ENCODE measurements at places on chromosomes 2 and 18.
A peak's percentile ranks its signal among the peaks of the same experiment; 100 is the strongest.

GRCh38 chr18:63147973-63148372 lies 171.6 kb downstream of the BCL2 start:
- DNase-seq = no peak

GRCh38 chr2:231177156-231178025 lies 21.0 kb upstream of the ARMC9 start:
- DNase-seq = no peak

GRCh38 chr2:127479866-127480743 lies 46.2 kb downstream of the IWS1 start:
- DNase-seq = no peak

- no peak for DNase-seq
These were observed 53.5 kb upstream of the SPOPL start for GRCh38 chr2:138447889-138448570.

- DNase-seq = no peak
These were observed 73.9 kb upstream of the SLC14A2 start for GRCh38 chr18:45541421-45541820.

DNA sequence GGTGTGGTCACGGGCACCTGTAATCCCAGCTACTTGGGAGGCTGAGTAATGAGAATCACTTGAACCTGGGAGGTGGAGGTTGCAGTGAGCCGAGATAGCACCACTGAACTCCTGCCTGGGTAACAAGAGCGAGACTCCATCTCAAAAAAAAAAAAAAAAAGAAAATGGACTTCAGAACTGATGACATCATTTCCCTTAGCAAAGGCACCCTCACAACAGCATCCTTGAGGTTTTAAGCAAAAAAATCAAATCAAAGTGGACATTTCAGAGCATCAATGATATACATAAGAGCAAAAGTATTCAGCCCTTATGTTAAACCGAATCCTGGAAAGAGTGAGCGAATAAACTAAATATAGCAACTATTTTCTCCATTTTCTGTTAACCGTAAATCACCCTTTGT lies 45.3 kb downstream of the EPB41L3 start:
- DNase-seq = no peak

- DNase-seq = no peak
These were observed 45.3 kb downstream of the DGKD start for GRCh38 chr2:233399306-233400225.

DNA sequence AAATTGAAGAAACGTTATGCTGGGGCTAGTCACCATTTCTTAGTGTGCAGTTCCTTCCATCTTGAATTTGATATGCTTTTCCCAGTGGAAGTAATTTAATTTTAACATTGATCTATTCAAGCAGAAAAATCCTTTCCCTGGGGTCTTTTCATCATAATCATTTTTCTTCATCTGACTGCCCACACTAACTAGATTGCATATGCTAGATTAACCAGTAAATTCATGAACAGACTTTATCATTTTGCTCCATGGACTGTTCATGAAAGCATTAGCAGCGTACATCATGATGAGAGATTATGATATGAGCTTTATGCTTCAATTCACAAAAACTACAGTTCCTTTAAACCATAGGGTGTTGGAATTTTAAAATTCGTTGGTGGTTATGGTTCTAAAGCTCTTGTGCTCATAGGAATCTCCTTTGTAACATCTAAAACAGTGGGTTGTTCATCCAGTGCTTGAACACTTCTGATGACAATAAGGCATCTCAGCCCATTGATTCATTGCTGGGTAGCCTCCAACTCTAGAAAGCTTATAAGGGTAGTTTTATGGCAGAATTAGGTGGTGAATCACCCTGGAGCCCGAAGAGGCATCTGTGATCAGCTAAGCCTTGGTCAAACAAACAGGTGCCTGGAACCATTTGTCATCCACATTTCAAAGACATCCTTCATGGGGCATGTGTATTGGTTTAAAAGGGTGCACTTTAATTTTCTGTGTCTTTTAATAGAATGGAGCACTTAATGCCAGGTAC lies 77.2 kb upstream of the NDUFV2 start:
- DNase-seq = peak; percentile 73

DNA sequence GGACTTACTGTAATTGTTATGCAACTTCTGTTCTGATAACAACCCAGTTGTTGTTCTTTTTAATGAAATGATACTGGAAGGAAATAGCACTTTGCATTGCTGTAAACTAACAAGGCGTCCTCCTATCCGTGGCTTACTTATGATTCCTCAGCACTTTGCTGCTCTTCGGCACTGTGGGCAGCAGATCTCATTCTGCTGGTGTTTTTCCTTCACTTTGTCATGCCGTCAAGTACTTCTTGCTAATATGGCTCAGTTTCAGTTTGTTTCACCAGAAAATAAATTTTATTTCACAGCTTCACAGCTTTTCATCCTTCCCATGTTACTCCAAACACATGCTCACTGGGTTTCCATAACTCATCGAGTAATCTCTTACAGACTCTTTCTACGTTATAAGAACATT lies 289.3 kb downstream of the MEIS1 start:
- no peak for DNase-seq

GRCh38 chr2:178241844-178242551 lies 47.7 kb downstream of the OSBPL6 start:
- peak; percentile 93 for DNase-seq

DNA sequence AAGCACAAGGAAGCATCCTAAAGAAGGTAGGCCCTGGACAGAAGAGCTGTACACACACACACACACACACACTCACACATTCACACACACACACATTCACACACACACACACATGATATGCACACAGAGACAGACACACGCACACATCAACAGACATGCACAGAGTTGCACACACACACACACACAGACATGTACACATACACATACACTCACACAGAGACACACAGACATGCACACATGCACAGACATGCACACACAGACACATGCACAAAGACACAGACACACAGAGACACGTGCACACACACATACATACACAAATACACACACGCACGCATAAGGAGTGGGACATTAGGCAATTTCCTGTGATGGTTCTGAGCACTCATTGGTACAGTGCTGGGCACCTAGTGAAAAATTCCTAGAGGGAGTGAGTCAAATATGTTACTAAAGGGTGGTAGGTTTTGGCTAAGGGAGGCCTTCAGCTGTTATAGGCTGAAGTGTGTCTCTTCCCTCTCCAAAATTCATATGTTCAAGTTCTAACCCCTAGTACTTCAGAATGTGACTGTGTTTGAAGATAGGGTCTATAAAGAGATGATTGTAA lies 26.4 kb downstream of the THNSL2 start:
- no peak for DNase-seq

DNA sequence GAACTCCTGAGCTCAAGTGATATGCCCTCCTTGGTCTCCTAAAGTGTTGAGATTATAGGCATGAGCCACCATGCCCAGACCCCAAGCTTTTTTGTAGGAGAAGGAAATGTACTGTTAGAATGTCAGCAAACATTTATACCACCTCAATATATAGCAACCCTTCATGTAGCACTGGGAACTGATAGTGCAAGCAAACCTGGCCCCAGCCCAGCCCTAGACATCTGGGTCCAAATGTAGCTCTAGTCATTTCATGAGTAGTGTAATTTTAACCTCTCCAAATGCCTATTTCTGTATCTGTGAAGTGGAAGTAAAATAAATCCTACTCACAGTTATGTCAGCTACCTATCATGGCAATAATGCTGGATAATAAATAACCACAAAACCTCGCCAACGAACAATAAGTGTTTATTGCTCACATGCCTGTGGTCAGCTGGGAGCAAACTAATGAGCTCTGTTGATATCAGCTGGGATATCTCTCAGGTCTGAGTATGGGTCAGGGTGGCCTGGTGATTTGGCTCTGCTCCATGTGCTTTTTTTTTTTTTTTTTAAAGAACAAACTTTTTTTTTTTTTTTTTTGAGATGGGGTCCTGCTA lies 180.4 kb downstream of the CD8B2 start:
- DNase-seq = no peak

- DNase-seq = peak; percentile 18
These were observed 50.1 kb upstream of the ITM2C start for GRCh38 chr2:230814616-230815015.

- DNase-seq = peak; percentile 19
These were observed 12.7 kb downstream of the TRIP12 start for GRCh38 chr2:229909090-229909489.

DNA sequence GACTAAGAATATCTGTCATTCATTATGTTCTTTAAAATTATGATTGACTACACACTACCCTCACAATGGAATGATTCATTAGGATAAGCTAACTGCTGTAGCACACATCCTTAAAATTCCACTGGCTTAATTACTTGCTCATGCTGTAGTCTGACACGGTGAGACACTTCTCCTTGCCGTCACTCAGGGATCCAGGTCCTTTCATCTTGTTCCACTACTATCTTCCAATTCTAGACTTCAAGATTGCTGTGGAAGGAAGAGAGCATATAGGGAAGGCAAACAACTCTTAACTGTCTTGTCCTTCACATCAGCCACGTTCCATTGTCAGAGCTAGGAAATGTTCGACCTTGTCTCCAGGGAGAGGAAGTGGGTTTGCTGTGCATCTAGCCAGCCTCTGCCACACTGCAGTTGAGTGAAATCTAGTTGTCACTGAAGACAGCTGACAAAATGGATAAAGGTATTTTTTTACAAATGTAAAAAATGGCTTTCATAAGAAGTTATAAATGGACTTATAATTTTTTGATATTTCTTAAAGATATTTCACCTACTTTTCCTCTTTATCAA lies 30.1 kb downstream of the GREB1L start:
- DNase-seq = no peak

DNA sequence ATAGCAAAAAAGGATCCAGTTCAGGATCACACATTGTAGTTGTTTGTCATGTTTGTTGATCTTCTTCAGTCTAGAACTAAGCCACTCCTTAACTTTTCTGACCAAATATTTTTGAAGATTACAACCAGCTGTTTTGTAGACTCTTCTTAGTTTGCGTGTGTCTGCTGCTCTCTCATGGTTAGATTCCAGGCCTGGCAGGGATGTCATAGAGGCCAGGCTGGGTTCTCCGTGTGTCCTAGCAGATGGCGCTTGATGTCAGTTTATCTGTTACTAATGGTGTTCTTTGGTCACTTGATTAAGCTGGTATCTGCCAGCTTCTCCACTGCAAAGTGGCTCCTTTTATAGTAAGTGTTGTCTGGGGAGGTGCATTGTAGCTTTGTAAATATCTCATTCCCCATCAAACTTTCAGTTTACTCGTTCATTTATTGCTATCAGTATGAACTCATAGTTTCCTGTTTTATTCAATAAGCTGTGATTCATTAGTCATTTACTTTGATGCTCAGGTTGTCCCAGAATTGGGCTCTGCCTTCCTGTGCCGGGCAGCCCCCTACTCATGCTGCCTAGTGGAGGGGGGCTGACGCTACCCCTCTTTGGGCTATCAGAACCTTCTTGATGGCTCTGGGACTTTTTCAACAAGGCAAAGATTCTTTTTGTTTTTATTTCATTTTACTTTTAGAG lies 42.1 kb downstream of the GRHL1 start:
- DNase-seq = no peak

DNA sequence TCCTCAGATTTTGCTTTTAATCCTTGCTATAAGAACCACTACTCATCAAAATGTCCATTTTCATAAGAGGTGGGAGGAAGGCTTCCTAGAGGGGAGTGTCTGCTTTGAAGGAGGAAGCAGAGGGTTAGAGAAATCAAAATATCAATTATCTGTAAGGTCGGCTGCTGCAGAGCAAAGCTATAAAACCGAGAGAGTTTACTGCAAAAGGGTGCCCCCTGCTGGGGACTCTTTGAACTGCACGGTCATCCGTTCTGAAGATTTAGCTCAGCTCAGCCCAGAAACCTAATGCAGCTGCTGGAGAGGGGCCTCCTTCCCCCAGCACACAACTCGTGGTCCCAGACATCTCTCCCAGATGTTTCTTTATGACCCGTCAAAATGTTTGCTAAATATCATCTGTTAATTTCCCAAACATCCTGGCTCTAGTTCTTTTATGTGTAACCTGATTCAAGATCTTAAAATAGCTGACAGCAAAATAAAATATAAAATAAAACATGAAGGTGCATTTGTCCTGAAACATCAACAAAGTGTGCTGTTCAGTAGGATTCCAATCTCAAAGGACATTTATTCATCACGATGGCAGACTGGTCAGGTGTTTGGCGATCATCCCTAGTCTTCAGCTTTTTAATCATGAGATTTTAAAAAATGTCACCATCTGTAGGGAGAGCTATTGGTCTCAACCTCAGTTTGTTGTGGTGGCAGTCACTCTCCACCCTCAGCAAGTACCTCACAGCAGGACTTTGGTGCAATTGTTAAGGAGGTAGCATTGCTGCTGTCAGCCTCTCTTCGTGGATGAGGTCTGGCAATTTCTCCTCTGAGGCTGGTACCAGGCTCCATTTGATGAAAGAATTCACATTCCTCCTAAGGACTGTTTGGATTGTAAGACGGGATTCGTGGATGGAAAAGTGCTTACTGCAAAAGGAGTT lies 185.9 kb downstream of the MTX2 start:
- DNase-seq = peak; percentile 74

DNA sequence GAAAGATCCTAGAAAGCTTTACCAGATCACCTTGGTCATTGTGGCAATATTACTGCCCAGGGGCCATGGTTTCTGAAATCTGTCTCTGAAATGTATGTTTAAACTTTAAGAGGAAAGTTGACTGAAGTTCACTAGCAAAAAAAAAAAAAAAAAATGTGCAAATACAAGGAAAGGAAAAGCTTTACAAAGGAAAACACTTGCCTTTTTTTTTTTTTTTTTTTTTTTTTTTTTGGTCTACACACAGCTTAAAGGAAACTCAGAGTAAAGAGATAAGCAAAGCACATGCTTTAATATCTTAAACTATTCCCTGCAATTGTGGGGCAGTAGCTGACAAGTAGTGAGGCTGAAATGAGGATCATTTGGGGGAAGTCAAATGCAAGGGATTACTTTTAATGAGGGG lies 174.2 kb upstream of the EPAS1 start:
- no peak for DNase-seq

DNA sequence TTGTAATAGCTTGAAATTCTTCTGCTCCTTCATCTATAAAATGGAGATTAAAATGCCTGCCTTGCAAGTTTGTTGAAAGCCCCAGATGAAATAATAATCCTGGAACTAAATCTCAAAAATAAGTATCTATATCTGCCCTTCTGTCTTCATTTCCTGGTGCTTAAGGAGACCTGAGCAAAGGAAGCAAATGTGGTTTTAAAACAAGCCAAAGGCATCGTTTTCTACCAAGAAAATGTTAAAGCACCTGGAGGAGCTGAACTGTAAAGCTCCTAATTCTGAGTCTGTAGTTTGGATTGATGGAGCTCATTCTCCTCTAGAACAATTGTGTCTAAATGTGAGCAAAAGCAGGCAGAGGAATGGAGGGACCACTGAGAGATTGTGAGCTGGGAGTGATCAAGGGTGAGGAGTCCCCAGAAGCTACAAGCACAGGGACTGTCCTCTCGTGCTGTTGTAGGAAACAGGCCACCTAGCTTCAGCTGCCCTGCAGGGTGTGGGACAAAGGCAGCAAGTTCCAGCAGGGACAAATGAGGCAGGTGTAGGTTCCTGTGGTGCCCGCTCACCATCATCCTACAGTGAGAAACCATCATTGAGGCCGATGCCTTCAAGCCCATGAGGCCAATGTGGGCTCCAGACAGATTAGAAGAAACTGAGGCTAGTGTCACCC lies 420.7 kb upstream of the TRIB2 start:
- no peak for DNase-seq

- DNase-seq = no peak
These were observed 223.3 kb downstream of the MTX2 start for GRCh38 chr2:176492583-176492982.
